ENCODE measurements at places on chromosomes 1 and 21.

DNA sequence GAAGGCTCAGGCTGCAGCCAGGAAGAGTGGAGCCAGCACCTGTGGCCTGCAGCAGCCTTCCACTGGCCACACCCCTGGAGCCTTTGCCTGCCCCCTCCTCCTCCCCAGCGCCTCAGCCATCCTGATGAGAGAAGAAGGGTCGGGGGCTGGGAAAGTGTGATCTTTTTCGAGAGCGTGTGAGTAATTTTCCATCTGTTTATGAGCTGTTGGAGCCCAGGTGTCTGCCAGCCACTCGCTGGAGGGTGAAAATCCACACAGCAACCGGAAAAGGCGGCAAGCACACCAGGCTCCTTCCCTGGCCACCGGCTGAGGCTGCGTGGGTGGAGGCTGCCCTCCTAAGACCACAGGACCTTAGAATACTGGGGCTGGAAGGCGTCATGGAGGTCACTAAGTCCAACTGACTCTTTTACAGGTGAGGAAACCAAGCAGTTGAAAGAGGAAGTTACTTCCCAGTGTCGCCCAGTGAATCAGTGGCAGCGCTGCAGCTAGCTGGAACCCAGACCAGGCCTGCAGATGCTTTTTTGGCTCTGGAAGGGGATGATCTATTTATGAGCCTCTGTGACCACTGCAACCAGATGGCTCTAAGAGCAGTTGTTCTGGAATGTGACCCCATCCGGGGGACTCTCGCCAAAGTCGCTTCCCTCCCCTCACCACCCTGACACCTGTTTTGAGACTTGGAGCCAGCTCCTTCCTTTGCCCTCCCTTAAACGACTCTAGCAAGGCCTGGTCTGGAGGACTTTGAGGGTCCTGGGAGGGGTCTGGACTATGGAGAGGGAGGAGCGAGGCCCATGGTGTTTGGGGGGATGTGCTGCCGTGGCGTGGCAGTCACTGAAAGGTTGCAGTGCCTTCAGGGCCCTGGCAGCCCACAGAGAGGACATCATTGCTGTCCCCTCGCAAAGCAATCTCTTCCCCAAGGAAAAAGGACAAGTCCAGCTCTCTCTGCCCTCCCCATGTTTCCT lies 54.5 kb downstream of the LGR6 start:
- DNase-seq, result no peak

DNA sequence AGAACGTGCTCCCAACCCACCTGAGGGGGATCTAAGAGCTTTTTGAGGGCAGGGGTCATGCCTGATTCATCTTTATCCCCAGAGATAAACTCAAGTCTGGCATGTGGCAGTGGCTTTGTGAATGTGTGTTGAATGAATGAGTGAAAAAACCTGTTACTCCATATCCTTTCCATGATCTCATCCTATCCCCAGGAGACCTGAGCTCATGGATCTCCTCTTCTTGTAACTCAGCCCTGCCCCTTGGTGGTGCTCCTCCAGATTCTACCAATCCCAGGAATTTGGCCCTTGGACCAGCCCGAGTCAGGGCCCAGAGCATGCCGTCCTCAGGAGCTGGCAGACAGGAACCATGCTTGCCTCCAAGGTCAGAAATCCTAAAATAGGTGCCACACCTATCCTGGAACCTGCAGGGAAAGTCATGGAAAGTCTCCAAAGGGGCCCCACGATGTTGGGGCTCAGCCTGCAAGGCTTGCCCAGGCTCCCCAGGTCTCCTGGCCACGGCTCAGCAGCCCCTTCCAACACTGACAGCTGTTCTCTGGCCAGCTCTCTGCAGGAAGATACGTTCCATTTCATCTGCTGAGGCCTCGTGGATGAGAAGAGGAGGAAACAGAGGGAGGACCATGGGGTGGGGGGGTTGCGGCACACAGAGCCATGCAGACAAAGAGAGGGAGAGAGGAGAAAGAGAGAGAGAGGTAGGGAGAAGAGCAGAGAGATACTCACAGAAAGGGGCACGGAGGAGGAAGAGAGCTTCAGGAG lies 214.6 kb downstream of the TRABD2B start:
- no peak for DNase-seq

GRCh38 chr1:227718932-227719331 lies 16.2 kb downstream of the JMJD4 start:
- DNase-seq, result no peak

DNA sequence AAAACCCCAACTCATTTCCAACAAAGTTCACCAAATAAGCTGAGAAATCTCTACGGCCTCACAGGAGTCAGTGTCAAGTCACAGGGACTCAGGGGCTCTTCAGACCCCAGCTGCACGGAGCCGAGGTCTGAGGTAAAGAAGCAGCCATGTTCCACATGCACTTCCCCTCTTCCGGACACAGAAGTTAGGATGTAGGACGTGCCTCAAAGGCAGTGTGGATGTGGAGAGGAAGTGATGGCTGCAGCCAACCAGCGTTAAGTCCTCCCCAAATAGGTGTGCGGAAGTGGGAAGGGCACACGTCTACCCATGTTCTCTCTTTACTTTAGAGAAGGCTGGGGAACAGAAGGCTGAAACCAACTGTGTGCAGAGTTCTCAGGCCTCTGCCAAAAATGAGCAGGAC lies 14.6 kb upstream of the NCF2 start:
- no peak for DNase-seq

GRCh38 chr1:39886757-39887231 lies 3.5 kb upstream of the TRIT1 start:
- no peak for DNase-seq

DNA sequence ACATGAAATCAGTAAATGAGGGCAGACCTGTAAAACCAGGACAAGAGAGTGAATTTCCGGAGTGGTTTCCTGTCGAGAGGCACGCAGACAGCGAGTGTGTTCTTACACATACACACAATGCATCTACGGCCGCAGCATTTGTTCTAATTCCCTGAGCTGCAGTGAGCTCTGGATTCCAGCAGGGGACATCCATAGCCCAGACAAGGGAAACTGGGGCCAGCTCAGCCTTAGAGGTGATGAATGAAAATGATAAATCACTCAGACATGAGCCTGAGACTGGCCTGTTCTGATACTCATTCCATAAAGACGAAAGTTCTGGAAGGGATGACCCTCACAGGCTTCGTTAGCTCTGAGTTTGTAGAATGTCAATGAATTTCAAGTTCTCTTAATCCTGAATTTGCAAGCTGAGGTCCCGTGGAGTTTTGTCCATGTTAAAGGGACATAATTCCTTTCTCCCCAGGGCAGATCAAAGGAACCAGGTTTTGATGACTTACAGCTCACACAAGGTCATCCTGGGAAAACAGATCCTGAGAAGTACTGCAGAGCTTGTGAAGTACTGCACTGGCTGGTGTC lies 207.9 kb upstream of the C1orf87 start:
- peak; percentile 59 for DNase-seq

GRCh38 chr21:20023193-20023592 lies 975.0 kb upstream of the NCAM2 start:
- DNase-seq, result no peak

DNA sequence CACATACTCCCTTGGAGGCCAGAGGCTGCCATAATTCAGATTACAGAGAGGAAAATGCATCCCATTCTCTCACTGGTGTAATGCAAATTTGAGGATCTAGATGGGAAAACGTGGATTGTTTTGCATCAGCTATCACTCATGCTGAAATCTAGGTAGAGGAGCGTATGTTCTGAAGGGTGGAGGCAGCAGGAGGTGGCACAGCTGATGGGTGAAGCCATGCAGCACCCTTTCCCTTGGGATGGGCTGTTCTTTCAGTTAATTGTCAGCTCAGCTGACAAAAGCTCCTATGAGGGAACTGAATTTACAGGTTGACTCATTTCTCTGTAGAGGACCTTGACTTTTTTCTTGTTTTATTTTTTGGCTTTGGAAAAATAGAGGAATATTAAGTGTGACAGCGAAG lies 41.8 kb downstream of the CAMTA1 start:
- no peak for DNase-seq

DNA sequence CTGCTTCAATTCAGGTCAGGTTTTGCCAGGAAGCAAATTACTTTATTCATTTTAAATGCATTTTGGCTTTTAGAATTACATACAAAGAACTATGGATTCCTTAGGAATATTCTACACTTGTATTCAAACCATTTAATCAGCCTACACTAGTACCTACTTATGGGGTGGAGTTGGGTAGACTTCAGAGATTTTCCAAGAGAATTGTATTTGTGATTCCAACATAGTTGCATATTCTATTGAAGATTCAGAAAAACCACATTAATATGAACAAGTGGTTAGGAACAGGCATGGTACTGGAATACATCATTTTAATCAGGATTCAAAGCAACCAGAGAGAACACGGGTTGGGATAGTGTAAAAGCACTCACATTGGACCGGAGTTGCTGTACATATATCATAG lies 33.4 kb downstream of the LUZP1 start:
- DNase-seq, result no peak

GRCh38 chr1:60503266-60503925 lies 429.8 kb upstream of the C1orf87 start:
- no peak for DNase-seq

GRCh38 chr1:241992734-241993133 lies 6.2 kb downstream of the MAP1LC3C start:
- no peak for DNase-seq

GRCh38 chr1:199789141-199789540 lies 238.4 kb upstream of the NR5A2 start:
- DNase-seq, result no peak

DNA sequence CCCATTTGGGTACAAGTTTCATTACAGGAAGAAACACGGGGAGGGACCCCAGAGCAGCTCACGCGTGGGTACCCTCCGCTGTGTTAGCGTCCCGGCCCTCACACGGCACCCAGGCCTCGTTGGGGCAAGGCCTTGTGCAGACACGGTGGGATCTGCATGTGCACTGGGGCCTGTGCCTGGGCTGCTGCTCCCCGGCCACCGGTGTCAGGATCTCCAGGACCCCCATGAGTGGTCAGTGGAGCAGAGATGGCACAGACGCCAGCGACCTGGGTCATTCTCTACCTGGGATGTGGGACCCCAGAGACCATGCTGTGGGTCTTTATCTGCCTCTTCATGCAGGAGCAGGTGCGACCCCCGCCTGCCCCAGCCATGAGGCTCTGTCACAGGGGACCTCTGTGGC lies 5.4 kb upstream of the SAMD11 start:
- no peak for DNase-seq

DNA sequence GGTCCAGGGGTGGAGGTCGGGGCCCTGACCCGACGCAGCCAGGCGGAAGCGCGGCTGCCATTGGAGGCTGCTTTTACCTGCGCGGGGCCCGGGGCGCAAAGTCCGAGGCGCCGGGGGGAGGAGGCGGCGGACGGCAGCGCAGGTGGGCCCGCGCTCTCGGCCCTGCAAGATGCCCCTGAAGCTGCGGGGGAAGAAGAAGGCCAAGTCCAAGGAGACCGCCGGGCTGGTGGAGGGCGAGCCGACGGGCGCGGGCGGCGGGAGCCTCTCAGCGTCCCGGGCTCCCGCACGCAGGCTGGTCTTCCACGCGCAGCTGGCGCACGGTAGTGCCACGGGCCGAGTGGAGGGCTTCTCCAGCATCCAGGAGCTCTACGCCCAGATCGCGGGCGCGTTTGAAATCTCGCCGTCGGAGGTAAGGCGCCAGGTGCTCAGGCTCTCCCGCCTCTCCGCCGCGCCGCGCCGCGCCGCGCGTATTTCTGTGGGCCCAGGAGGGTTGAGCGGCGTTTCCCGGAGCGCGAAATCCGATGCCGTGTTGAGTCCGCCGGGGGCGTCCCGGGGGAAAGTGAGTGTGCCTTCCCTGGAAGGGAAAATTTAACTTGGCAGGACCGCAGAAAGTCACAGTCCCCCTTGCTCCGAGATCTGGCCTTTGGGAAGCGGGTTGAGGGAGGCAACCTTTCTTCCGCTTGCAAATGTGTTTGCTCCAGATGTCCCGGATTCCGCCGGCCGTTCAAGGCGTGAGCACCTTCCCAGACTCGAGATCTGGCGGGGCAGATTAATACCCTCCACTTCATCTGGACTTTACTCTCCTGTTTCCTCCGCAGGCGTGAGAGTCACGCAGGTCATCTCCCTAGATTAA lies at the start of gene GIPC2:
TSS of gene GIPC2 (plus strand) at position 41 of the 853 bp plus-strand sequence. CDS start at position 170, 129 bp downstream.
- DNase-seq, result no peak

- DNase-seq, result no peak
Observed at GRCh38 chr1:225926551-225927113, 2.6 kb upstream of the PYCR2 start.

DNA sequence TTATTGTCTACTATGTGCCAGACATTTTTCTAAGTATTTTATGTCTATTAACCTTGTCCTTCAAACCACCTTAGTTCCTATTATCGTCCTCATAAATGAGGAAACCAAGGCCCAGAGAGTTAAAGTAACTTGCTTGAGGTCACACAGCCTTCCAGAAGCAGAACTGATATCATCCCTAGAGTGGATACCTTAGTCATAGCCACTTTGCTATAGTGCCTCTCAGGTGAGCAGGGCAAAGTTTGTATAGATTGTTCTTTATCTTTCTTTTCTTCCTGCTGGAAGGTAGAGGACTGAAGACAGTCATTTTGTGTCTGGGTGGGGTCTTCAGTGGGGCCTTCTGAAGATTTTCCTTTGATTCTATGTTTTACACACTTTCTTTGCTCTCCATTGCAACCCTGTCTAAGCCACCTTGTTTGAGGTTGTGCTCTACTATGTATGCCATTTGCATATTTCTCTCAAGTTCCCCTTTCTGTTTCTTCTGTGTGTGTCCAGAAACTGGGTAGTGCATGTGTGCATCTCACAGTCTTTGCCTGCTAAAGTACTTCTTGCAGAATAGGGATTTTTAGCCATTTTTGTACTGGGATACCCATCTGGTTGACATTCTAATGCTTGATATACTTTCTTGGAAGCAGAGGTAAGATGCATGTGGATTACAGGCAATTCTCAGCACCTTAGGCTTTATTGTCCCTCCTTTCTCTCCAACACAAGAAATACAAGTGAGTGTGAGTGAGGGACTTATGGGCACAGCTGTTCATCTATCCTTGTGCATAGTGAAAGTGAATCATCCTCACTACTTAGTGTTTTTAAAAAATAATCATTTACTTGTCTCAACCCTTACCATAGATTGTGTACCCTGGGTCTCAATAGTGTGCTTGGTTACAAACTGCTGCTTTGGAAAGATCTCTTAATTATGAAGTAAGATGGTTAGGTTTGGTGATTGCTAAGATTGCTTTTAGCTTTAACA lies 207.6 kb upstream of the HMCN1 start:
- no peak for DNase-seq

DNA sequence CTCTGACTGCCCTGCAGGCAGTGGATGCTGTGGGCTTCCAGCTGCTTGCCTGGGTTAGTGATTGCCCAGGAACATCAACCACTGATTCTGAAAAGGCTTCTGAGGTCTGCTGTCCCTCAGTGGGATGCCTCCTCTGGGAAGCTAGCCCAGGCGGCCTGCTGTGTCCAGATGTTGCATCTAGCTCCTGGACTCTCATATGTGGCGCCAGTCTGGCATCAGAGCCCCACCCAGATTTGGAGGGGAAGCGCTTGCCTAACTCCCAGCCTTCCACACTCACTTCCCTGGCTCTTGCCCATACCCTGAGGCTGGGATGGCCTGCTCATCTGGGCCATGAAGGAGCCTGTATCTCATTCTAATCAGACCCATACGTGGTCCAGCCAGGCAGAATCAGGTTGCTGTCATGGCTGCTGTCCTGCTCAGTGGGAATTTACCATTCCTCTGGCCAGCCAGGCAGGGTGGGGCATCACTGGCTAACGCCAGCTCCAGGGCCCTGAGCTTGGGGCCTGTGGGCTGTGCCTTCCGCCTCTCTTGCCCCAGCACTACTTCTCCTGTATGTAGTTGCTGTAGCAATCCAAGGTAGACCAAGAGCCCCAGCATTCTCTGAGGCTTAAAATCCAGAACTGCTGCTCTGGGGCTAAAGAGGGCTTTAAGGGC lies 4.1 kb downstream of the CSF1 start:
- no peak for DNase-seq
